ENCODE measurements at places on chromosomes 13 and 19.

- no peak for DNase-seq
Observed at GRCh38 chr19:43457809-43458208, 7.6 kb downstream of the LYPD3 start.

GRCh38 chr13:44652168-44652567 is 76.0 kb upstream of the TSC22D1 start:
- DNase-seq: no peak

GRCh38 chr13:34767778-34768177 is 174.3 kb upstream of the NBEA start:
- DNase-seq: no peak

- no peak for DNase-seq
Observed at GRCh38 chr13:28301839-28302238, 163.5 kb downstream of the PAN3 start.

DNA sequence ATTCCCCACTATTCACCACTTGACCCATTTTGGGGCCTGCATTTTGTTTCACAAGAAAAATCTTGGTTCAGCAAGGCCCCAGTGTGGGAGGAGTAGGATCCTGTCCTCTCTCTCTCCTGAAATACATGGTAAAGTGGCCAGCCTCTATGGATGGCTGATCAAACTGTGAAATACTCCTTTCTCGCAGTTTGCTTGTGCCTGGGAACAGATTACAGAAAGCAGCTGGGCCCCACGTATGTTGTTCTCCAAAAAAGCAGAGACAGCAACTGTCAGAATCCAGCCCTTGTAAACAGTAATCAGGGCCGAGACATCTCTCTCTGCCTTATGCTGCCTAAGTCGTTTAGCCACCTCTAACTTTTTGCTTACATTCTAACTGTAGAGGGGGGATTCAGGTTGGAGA is 61.0 kb upstream of the RAP2A start:
- no peak for DNase-seq

DNA sequence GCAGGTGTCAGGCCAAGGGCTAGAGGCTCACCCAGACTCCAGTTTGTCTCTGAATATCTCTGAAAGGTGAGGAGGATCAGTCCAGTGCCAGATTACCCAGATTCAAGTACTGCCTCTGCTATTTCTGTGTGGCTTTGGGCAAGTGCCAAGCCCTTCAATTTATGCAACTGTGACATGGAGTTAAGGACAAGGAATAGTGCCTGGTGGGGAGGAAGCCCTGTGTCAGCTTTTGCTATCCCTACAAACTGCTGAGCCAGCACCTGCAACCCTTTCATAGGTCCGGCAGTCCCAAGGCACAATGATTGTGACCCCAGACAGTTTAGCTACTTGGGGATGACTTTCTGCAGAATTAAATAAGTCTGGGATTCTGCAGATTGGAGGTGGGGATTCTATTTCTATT is 123.0 kb downstream of the KL start:
- DNase-seq: no peak

- no peak for DNase-seq
Observed at GRCh38 chr19:17404621-17405249, 695 bp downstream of the BST2 start.

GRCh38 chr19:49837425-49837824 is 13.5 kb upstream of the PTOV1 start:
- DNase-seq: no peak

- DNase-seq: no peak
Observed at GRCh38 chr19:33715462-33715861, 81.2 kb upstream of the KCTD15 start.
